ENCODE measurements at places on chromosomes 2 and 18.

GRCh38 chr2:112073875-112074274 is 18.8 kb downstream of the TMEM87B start:
- no peak for DNase-seq

GRCh38 chr2:73238976-73239375 is 4.9 kb downstream of the CCT7 start:
- no peak for DNase-seq

GRCh38 chr18:57081899-57082298 is 65.0 kb upstream of the BOD1L2 start:
- no peak for DNase-seq

DNA sequence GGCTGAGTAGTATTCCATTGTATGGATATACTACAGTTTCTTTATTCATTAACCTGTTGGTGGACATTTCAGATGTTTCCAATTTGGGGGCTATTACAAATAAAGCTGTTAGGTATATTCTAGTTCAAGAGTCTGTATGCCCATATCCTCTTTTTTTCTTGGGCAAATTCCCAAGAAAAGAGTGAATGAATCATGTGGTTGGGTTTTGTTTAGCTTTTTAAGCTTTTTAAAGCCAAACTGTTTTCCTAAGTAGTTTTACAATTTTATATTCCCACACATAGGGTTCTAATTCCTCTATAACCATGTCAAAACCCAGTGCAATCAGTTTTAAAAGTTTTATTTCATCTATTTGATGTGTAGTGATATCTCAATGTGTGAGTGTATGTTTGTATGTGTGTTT is 44.9 kb upstream of the BAZ2B start:
- DNase-seq: no peak

GRCh38 chr2:160756481-160756880 is 262.9 kb upstream of the RBMS1 start:
- no peak for DNase-seq

DNA sequence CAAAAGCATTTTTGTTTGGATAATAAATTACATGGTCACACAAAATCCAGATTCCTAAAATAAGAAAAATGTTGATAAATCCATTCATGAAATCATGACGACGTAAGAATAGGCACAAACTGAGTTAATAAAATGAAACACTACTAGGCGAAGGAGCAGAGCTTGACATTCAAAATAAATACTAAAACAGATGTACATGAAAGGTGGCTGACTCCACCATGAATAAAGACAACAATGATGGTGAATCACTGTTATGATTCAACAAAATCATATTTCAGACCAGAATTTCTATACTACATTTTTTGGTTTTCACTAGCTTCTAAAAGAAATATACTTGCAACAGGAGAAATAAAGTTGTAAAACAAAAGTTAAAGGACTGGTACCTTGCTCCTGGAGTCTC is 122.0 kb upstream of the RNU4ATAC start:
- DNase-seq: no peak

DNA sequence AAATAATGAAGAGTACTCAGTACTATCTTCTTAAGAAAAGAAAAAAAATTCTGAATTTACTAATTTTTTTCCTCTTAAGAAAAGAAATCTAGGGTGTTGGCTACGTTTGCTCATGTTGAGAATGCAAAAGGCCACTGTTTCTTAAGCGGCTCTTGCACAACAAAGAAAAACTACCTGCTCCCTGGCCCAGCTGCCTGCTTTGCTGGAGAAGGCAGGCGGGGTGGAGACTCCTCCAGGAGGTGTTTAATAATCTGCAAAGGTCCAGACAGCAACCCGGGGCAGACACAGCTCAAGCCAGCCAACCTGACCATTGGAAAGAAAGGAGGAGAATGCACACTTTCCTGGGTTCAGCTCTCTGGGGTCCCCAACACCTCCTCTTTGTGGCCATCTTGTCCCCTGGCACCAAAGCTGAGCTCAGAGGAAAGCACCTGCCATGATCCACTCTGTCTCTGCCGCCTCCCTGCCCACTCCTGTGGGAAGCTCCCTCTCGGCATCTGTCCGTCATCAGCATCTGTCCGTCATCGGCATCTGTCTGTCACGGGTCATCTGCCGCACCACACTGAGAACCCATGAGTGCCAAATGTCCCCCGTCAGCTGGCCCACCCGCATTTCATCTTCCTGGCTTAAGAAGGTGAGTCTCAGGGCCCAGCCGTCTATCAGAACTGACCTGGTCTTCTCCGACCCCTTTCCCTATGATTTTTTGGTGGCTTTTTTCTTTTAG is 11.9 kb downstream of the ZNF516 start:
- DNase-seq: no peak

GRCh38 chr2:240791821-240792628 is 28.0 kb downstream of the KIF1A start:
- no peak for DNase-seq
